ENCODE measurements at places on chromosomes 6 and 20.

- DNase-seq, result no peak
These were observed 11.8 kb upstream of the TUBB2B start for GRCh38 chr6:3239110-3239830.

- DNase-seq, result no peak
These were observed 26.5 kb downstream of the BCKDHB start for GRCh38 chr6:80133020-80133419.

DNA sequence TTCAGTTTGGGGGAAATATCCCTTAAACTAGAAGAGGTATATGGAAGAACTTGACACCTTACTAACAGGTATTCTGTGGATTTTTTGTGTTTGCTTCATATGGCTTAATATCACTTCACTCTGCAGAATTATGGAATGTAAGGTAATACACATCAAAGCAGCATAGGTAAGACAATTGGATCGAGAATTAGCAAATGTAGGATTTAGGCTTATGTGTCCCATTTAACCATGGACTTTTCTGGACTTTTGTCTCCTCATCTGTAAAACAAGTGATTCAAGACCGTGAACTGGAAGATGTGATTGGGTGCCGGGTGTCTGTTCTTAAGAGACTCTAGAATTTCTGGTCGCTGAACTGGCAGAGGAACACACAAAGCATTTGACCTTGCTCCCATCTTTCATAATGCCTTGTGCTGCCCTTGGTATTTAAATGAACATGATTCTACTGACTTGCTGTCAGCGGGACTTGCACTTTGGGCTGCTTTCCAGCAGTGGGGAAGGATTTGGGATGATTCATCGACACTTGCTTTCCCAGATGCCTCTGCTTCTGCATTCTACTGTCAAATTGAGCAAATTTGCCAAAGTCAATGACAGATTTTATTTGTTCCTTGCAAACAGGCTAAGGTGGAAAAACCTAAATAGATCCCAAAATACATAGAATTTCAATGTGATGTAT lies 199.8 kb downstream of the PLCB1 start:
- no peak for DNase-seq

DNA sequence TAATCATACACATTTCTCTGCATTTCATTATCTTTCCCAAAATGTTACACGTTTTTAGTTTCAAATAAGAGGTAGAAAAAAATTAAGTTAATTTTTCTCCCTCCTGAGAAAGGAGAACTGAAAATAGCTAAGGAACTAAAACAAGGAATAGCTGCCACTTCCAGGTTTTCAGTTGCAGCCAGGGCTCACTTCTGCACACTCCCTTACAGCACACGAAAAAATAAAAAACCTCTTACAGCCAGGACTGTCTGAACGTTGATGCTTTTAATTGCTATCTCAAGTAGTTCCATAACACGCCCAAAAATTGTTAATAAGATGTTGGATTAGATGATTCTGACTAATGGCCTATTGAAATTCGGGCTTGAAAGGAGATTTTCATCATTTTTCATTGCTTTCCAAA lies 153.7 kb upstream of the THBS2 start:
- no peak for DNase-seq

GRCh38 chr6:109760208-109760607 lies 69.1 kb downstream of the FIG4 start:
- no peak for DNase-seq

- DNase-seq, result no peak
These were observed 14.8 kb upstream of the CEP162 start for GRCh38 chr6:84242265-84242664.

GRCh38 chr6:110654096-110654820 lies 161.0 kb downstream of the CDK19 start:
- no peak for DNase-seq

DNA sequence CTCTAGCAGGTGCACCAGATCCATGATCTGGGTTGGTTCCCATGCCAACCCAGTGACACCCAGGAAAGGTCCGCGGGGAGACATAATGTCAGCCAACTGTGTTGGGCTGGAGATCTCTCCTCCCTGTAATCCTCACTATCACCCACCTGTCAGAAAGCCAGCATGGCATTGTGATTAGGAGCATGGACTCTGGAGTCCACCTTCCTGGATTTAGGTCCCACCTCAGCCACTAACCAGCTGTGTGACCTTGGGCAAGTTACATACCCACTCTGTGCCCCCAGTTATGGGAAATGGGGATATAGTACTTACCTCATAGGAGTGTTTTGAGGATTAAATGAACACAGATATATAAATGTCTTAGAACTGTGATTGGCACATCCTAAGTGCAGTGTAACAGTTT lies 97.9 kb downstream of the ZDHHC14 start:
- DNase-seq, result no peak

GRCh38 chr6:22227824-22228610 lies 68.8 kb downstream of the PRL start:
- DNase-seq, result no peak

GRCh38 chr20:24756292-24757025 lies 192.6 kb upstream of the CST7 start:
- no peak for DNase-seq

DNA sequence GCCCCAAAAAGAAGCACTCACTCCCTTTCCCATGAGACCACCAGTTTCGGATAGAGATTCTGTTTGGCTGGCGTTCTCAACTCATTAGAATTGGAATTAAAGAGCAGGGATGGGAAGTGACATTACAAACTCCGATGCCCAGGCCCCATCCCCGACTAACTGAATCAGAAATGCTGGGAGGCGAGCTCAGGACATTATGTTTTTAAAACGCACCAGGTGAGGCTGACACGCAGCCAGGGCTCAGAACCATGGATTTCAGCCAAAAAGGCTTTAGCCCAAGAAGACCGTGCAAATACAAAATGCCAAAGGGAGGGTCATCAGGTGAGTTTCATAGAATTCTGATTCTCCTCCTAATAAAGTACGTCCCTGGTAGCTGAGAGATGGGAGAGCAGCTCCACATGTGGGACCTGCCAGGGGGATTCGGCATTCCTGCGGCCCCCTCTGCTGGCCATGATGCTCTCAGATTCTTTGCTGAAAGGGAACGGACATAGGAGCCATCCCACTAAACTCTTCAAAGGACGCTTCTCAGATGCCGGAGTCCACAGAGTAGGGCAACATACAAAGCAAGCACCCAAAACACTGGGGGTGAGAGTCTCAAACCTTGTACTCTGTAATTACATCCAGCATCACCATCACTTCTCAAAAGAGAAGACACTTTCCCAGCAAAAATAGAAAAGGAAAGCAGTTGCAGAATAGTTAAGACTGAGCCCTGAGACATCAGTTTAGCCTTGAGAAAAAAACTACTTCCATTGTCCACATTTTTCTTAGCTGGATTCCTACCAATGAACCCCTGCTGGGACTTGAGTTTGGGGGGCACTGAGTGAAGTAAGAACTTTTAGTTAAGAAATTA lies 205.2 kb downstream of the BMP7 start:
- DNase-seq, result no peak

DNA sequence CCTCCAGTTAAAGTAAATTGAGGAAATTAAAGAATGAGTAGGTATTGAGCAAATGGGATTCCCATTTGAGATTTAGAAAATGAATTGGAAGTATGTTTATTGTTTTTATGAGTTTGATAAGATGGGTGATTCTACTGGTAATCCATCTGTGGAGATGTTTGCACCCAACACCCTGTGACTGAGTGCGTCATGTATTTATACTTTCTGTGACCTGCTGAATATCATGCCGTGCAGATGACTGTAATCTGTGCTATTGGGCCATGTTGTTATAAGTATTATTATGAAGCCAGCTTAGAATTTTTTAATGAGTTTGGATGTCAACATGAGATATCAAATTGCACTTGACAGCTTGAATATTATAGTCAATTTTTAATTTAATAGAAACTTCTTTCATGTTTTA lies 17.7 kb downstream of the FAM83B start:
- DNase-seq, result no peak

DNA sequence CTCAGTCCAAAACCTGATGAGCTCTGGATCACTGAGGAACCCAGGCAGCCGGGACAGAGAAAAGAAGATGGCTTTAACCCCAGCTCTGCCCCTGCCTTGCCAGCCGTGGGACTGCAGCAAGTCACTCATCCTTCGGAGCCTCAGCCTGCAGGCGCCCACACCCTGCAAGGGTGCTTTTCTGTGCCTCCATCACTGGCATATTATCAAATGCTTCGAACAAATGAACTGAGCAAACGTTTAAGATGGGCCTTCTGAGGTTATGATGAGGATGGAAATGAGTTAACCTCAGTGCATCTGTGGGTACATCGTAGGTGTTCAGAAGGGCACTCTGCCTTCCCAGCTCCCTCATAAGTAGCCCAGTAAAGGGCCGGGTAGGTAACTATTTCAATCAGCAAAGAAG lies 79.0 kb downstream of the NFATC2 start:
- DNase-seq, result no peak

All from bone marrow (tissue), 2 donors.